Hepatic stellate cell (primary cell): ENCODE measurements at places on chromosomes 5 and 9.

- no peak for DNase-seq
Observed at GRCh38 chr5:40877371-40877988, 31.8 kb upstream of the C7 start.

- DNase-seq = no peak
Observed at GRCh38 chr9:92247296-92247695, 46.2 kb downstream of the IARS1 start.

DNA sequence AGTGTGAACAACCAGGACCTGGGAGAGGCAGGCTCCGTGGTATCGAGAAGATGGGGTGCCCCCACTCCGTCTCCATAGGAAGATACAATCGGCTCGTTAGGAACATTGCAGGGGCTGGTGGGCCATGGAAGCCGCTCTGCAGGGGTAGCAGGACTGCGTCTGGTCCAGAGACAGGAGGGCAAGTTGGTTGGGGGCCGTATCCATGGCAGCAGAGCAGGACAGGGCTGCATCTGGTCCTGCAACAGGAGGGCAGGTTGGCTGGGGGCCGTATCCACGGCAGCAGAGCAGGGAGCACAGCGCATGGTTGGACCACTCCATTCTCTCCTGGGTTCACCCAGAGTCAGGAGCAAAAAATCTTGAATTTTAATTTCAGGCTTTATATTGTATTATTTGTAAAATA lies 98.2 kb downstream of the ANKRD33B start:
- DNase-seq = no peak

DNA sequence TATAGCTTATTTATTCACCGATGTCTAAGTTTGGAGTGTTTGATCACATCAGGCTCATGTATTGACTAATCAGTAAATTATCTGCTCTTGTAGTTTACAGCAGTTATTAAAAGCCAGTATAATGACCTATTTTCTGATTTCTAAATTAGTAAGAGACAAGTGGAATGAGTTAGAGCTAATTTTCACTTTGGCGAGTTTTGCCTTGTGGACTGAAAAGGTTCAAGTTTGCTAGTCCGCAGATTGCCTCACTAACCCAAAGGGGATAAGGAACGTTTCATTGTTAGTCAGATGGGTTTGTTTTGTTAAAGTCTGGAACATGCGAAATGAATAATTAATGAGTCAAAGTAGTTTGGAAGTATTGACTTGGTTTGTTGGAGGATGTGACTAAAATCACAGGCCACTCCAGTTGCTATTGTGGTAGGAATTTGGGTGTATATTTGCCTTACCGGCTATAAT lies 40.1 kb downstream of the SMARCA2 start:
- no peak for DNase-seq

- DNase-seq = no peak
Observed at GRCh38 chr5:91521785-91522184, 138.7 kb upstream of the ARRDC3 start.

DNA sequence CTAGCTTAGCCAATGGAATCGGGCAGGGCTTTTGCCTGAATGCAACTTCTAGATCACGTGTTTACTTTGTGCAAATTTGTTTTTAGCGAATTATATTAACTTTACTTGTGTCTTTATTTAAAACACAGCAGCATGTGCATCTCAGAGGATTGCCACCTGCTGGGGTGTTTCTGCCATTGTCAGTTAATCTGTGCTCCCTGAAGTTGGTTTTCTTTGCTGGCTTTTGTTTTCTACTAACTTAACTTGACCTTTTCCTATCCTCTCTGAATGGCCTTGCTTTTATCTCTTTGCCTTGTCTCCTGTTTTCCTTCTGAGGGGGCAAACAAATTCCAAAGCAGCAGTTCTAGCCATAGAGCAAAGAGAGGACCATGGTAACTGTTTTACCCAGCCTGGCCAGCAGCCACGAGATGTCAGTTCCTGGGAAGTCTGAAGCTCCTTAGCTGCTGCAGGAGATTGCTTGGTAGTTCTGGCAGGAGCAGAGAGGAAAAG lies 67.6 kb downstream of the ARHGEF28 start:
- DNase-seq = no peak

DNA sequence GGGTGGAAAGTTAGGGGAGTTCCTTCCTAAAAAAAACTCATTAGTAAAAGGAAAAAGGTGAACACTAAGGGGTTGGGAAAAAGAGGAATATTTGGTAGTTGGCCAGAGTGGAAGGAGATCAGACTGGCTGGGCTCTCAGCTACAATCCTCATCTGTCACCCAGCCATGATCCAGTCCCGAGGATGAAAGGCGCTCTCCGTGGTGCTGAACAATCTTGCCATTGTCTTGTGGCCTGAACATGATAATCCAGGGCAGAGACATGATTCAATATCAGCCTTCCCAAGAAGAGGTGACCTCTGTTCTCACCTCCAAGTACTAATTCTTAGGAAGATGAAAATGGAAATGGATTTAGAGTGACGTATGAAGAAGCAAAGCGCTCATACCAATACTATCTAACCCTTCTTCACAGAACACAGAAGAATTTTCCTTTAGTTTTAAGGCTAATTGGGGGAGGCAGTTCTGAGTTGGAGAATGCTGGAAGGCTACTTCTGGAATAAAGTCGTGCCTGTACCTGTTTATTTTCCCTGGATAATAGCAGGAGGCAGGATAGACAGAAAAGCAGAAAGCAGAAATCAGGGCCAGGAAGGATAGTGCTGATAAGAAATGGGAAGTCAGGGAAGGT lies 36.6 kb upstream of the MYORG start:
- peak; percentile 35 for DNase-seq

DNA sequence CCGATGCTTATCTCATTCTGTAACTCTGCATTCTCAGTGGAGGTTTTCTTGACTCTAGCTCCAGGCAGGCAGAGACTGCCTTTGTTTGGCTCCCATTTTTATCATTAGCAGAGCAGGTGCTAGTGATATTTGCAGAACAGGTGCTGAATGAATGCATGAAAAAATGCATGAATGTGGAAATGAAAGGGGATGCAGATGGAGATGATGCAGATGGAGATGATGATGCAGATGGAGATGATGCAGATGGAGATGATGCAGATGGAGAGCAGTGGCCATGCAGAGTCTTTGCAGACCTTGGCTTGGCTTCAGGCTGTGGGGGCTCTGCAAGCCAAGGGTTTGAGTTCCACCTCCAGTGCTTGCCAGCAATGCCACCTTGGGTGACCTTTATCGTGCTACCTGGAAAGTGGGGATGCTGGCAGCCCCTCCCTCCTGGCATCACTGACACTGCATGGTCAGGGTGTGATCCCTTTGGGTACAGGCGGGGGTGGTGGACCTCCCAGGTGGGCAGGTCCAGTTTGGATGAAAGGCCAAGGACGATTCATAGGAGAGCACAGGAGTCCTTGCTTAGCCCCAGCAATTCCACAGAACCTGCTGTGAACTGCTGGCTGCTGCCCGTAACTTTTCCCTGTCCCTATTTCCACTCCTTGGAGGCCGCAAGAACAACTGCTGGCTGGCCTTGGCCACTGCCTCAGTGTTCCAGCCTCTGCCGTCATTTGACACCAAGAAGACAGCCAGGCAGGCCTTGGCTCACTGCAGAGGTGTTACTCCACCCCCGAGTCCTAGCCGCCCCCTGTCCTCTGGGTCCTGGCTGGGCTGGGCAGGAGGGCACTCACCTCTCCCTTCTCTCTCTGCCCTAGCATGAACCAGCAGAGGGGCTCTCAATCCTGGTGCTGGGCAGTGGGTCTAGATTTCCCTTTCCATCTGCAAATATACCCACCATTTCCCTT lies 33.0 kb downstream of the ERGIC1 start:
- DNase-seq = no peak

DNA sequence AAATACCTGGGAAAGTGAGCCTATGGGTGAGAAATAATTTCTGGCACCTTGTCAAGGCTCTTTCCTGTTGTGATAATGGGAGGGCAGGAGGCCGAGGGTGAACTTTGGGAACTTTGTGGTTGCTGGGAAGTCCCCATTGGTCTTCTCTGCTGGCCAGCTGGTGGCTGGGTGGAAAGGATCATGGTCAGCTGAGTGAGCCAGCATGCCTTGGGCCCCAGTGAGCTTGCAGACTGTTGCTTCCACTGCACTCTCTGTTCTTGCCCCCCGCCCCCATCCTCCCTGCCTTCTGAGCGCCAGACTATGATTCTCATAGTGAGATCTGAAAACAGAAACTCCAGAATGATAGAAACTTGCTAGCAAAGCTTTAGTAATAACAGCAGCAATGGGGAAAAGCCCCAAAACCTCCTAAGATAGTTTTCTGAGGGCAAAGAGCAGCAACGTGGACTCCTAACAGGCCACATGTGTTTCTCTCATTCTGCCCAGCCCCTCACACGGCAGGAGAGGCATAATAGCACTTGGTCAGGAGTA lies 139.2 kb upstream of the SMARCA2 start:
- DNase-seq = no peak

- no peak for DNase-seq
Observed at GRCh38 chr5:94613583-94613982, 4.8 kb downstream of the KIAA0825 start.

DNA sequence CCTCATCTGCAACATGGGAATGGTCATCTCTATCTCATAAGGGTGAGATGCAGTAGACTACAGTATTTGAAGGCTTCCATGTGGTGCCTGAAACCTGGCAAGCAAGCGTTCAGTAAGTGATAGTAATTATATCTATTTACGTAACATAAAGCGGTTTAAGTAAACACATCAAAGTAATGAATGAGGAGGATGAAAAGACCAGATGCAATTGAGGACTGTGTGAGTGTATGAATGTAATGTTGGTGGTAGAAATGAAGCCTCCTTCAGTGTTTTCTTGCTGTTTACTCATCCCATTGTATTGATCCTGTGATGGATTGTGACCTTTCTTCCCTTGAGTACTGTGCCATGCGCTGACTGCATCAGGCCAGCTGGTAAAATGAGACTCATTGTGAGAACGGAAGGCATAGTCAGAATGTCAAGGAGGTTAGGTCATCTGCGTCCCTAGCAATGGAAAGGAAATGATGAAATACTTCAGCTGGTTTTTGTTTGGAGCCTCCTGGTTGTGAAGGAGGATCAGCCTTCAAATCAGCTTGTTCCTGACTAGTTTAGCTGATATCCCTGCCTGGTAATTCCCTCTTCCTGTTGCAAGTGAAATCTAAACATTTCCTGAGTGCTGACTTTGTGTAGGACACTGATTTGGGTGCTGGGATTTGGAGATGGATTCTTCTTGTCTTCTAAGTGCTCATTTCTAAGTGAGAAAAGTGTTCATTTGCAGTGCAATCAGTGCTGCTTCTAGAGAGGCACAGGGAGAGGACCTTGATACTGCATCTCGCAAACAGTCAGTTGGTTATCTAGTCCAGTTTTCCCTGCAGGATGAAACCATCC lies 35.6 kb downstream of the TNFSF8 start:
- peak; percentile 70 for DNase-seq

DNA sequence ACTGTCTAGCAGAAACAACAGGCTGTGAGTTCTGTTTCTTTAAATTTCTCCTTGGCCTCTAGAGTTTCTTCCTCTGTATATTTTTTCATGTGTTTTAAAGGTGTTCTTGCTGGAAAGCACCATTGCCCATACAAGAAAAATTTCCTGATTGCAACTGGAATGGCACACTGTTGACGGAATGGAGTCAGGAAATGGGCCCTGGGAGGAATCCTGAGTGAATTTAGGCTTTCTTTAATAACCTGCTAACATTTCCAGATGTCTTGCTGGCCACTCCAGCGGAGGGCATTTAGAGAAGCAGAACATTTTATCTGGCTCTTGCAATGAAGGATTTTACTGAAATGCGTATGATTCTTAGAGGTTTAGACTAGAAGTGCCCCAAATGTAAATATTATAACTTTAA lies 736.3 kb downstream of the TAF11L14 start:
- no peak for DNase-seq

DNA sequence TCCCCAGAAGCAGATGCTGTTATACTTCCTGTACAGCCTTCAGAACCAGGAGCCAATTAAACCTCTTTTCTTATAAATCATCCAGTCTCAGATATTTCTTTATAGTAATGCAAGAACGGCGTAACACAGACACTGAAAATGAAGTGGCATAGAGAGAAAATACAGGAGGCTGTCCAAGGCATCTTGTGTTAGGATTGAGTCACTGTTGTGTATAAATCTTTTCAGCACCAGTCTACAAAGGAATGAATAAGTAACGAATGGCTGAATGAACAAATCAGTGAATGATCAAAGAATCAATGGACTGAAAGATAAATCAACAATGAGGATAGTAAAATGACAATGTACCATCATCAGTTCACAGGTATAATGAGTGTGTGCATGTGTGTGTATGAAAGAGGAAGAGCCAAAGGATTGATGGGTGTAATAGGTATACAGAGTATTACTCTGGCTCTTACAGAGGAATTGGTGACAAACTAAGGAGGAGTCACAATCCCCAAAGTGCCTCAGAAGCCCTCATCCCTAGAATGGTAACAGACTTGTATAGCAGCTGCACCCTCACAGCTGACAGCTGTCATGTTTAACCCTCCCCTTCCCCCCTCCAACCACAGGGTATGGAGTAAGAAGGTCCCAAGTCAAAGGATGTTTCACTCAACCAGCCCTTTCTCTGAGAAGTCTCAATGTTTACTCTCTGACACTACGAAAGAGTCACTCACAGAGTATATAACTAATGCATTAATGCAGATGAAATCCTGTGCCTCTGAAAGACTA lies 29.8 kb upstream of the MIER3 start:
- no peak for DNase-seq

DNA sequence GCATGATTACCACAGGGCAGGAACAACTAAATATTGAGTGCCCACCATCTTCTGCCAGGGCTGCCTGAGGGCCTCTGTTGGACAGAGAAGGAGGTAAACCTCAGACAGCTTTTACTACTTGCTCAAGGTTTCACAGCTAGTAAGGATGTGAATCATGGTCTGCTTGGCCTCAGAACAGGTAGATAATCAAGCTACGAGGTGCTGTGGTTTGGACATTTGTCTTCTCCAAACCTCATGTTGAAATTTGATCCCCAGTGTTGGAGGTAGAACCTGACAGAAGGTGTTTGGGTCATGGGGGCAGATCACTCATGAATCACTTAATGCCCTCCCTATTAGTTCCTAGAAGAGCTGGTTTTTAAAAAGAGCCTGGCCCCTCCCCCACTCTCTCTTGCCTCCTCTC lies 541.2 kb upstream of the TRPC7 start:
- no peak for DNase-seq

DNA sequence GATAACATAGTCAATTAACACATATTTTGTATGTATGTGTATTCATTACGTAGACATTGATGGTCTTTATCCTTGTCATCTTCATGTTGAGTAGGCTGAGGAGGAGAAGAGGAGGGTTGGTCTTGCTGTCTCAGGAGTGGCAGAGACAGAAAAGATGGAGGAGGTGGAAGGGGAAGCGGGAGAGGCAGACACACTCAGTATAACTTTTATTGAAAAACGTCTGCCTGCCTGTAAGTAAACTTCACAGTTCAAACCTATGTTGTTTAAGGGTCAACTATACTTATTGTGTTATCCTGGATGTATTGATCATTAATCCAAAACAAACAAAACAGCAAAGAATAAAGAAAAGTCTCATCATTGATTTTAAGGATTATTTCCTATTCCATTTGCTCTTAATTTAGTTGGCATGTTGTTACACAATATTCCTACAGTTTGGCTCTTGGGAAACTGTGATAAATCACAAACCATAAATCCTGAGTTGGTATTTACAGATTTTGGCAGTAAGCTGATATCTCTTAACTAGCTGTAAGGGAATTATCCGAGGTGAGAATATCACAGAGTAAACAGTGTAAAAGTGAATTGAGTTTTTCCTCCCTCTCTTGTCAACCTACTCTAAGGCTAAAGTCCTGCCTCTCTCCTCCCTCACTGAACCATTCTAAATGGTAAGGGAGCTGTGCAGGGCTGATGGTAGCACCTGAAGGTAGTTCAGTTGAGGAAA lies 487.2 kb downstream of the SPATA31D1 start:
- no peak for DNase-seq
